ENCODE measurements at places on chromosomes 1 and 21.

DNA sequence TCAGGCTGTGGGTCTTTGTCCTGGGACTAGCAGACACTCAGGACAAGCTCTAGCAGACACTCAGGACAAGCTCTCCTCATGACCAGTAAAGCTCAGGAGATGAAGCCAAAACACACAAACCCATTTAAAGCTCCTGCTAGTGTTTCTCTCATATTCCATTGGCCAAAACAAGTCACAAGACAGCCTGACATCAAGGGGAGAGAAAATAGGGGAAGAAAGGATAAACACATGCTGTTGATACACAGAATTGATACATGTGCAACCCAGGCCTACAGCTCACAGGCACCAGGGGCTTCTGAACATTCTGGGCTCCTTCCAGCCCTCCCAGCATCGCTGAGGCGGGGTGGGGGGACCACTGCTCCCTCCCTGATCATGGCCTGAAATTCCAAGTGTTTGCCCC, 35.3 kb downstream of the ATF3 start:
- no peak for DNase-seq

GRCh38 chr21:43025636-43026180, 49.9 kb downstream of the CBS start:
- no peak for DNase-seq

DNA sequence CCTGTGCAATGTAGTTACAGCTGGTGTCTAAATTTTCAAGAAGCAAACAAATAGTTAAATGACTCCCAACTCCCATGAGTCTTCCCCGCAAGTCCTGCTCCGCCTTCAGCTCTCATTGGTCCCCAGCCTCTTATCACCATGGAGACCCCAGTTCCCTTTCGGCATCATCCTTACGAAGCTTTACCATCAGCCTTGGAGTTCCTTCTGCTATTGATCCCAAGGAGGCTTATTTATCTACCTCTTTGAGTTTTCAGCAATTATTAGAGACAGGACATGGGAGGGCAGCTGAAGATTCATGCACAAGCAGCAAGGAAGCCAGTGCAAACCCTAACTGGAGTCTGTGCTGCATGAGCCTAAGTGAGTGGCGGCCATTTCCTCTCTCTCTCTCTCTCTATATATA, 12.3 kb downstream of the KCNA2 start:
- no peak for DNase-seq

DNA sequence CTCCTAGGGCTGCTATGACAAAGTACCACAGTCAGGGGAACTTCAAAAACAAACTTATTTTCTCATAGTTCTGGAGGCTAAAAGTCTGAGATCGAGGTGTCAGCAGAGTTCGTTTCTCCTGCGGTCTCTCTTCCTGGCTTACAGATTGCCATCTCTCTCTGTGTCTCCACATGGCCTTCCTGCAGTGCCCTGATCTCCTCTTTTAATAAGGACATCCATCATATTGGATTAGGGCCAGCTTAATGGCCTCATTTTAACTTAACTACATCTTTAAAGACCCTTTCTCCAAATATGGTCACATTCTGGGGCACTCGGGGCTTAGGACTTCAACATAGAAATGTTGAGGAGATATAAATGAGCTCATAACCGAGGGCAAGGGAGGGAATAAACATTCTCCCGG, 12.2 kb downstream of the C1orf74 start:
- no peak for DNase-seq

GRCh38 chr1:198232378-198232777, 75.6 kb downstream of the NEK7 start:
- no peak for DNase-seq

DNA sequence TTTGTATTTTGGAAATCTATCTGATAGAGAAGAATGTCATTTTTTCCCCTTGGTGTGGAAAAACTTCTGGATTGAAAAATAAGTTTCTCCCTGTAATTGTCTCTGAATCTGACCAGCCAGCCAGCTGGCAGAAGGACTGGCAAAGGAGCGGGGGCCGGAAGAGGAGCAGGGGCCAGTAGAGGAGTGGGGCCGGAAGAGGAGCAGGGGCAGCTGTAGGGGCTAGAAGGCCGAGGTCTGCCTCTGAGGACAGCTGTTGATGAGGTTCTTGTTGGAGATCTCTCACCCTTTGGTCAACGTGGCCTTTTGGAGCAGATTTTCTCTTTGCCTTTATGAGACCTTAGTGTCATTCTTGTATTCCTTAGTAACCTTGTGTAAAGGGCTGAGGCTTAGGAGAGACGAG, 121.8 kb downstream of the GALNT2 start:
- no peak for DNase-seq

DNA sequence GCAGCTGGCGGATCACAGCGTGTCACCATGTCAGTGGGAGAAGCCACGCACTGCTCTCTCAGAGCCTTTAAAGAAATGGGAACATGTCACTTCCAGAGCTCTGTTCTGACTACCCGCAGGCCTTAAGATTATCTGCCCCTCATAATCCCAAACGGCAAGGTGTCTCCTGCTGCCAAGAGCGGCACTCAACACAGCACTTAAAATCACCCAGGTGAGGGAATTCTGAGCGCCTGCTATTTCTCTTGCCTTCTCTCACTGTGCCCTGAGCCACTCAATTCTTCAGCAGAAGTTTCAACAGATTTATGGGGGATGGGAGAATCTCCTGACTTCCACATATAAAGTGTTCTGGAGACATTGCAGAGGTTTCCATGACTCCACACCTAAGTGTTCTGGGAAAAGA, 137.9 kb downstream of the LMO4 start:
- no peak for DNase-seq

DNA sequence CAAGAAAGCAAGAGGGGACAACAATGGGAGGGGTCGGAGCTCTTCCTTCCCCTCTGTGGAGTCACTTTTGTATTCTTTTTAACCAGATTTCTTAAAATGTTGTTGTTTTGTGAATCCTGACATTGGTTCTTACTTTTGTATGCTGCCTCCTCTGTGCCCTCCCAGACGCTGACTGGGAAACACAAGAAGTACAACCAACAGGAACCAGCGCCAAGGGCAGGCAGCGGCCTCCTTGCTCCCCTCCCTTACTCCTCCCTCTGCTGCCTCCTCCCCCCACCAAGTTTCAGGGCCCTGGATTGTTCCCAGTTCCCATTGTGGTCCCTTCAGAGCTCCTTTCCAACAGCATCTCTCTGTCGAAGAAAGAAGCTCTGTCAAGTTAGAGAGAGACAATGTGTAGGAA, 111.1 kb downstream of the BRINP2 start:
- DNase-seq, result no peak

DNA sequence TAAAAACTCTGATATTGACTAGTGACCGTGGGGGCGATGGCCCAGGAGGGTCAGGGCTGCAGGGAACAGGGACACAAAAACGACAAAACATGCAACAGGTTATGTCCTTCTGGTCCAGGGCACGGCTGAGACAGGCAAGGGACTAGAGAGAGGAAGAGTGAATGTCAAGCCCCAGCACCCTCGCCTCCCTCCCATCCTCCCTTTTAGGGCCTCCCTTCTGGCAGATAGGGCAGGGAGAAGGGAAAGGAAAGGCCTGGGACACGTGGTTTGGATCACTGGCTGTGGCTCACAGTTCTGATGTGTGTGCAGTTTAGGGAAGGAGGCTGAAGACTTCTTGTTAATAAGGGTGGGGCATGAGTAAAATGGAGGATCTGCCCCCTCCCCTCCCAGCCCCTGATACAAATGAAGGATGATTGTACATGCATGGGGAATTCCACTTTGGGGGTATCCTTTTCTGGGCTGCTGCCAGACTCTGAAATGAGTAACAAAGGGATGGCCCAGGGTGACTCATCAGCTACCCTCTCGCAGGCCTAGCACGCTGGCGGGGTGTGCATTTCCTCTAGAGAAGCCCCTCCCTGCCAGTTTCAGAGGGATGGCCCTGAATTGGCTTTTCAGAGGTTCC, 14.2 kb downstream of the CAPN2 start:
- peak; percentile 90 for DNase-seq

- DNase-seq, result no peak
Observed at GRCh38 chr1:207672522-207673130, 27.7 kb downstream of the CR1L start.

GRCh38 chr1:209748620-209749019, 7.2 kb upstream of the TRAF3IP3 start:
- no peak for DNase-seq

DNA sequence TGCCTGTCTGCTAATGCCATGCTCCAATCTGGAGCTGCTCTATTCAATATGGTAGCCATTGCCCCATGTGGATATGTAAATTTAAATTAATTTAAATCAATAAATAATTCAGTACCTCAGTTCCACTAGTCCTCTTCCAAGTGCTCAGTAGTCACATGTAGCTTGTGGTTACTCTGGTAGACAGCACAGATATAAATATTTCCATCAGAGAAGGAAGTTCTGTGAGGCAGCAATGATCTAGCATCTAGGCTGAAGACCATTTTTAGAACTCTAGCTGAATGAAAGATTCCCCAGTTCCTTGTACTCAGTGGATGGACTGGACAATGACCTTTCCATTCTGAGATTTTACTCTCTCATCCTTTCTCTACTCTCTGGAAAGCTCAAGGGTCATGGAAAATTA, 25.8 kb upstream of the CAPZB start:
- no peak for DNase-seq

- no peak for DNase-seq
Observed at GRCh38 chr1:206693029-206693428, 8.3 kb downstream of the MAPKAPK2 start.

DNA sequence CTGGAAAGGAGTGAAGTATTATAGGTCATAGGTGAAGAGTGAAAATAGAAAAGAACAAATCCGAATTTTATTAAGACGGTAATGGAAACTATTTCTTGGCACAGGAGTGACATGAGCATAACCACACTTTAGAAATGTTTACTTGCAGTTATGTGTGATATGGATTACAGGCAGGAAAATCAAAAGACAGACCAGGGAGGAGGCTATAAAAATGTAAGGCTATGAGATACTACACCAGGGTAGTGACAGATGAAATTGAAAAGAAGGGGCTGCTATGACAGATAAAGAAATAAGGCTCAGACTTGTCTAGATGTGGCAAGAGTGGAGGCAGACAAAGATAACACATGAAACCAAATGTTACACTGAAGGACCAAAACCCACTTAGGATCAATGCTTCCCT, 31.7 kb downstream of the GPATCH2 start:
- DNase-seq, result no peak

- no peak for DNase-seq
Observed at GRCh38 chr1:201427963-201428362, 6.4 kb upstream of the TNNI1 start.

DNA sequence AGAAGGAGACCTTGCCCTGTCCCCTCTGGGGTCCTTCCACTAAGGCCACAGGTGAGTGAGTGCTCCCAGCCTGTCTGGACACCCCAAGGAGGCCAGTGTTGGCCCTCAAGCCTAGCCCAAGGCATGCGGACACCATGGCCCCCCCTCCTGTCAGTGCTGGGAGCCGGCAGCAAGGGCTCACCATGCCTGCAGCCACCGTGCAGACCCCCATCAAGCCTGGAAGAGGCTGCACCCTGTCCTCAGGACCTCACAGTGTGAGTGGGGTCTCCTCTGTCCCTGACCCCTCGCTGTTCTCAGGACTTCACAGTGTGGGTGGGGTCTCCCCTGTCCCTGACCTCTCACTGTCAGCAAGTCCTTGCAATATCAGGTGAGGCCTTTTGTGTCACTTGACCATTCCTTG, 33.2 kb upstream of the PRSS38 start:
- DNase-seq, result no peak

DNA sequence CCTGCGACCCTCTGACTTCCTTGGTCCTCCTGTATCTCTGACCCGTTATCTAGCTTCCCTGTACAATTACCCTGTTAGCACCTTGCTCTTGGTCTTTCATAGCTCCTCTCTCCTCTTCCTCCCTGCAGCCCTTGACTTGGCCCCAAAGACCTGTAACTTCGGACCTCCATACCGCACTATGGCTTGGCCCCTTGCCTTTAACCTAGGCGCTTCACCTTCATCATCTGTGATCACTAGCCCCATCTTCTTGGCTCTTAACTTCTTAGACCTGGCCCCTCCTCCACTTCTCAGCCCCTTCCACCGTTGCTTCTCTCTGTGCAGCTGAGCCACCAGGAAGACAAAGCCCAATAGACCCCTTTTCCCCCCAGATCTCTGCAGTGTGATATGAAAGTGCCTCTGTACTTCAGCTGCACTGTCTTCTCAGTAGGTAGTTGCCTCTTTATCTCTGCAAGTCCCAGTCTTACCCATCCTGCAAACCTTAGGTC, 740 bp downstream of the ZNF691 start:
- DNase-seq, result no peak

DNA sequence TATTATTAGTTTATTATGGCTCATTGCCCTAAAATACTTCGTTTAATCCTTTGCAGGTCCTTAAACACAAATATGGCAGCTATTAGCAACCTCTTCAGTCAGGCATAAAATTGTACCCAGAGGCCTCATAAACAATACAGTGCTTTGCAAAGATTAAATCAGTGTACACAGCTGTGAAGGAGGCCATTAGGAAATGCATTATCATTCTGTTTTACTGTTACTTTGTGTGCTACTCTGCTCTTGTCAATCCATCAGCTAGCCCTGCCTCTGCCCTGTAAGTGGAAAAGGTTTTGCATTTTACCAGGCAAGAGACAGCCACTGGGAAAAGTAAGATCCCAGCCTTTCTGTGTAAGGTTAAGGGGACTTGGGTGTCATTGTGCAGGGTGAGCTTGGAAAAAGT, 415.7 kb upstream of the DAB1 start:
- no peak for DNase-seq

DNA sequence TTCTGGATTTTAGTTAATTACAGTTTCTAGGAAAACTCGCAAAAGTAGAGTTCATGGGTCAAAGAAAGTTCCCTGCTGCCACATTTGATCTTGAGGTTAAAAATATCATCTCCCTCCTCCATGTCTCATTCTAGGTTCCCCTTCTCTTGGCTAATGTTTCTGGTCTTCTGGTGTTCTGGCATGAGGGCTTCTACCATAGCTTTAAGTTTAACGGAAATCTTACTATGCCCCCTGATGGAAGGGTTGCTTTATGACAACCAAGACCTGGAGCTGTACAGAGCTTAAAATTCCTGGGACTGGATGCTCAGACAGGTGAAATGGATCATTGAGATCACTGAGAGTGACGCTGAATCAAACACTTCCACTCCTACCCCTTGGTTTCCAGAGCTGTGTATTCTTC, 1881.7 kb downstream of the MRPL39 start:
- DNase-seq, result no peak
